Right forelimb (tissue), 1 donor: ENCODE measurements at places on chromosomes 4 and X.

DNA sequence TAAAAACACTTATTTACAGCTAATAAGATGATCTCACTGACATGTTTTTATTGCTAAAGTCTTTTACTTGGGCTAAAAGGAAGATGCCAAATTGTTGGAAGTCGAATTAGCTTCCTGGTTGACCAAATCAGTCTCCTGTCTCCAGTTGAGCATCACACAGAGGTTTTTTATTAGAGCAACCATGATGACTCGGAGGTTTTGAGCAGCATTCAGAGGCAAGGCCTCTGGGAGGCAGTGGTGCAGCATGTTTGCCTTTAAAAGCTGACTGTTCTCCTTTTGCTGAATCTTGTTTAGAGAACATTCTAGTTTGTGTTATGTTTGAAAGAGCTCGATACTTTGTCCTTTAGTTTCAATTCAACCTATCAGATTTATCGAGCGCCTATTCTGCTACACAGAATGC, 2.1 kb downstream of the UCHL1 start:
- DNase-seq, result peak; percentile 58

GRCh38 chrX:7586126-7586525, 256.8 kb upstream of the VCX start:
- DNase-seq, result no peak

DNA sequence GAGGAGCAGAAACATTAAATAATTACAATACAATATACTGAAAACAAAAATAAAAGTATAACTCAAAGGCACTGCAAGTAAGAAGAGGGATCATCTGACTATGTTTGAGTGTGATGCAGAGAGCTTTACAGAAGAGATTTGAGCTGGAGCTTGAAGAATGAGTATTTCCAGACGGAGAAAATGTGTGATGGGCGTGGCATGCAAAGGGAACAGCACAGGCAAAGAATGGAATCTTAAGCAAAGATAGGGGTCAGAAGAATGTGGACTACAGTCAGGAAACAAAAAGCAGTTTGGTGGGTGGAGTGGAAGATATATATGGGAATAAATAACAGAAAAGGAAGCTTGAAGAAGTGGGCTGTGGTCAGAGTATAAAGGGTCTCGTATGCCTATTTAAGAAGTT, 45.5 kb downstream of the OPHN1 start:
- DNase-seq, result no peak

DNA sequence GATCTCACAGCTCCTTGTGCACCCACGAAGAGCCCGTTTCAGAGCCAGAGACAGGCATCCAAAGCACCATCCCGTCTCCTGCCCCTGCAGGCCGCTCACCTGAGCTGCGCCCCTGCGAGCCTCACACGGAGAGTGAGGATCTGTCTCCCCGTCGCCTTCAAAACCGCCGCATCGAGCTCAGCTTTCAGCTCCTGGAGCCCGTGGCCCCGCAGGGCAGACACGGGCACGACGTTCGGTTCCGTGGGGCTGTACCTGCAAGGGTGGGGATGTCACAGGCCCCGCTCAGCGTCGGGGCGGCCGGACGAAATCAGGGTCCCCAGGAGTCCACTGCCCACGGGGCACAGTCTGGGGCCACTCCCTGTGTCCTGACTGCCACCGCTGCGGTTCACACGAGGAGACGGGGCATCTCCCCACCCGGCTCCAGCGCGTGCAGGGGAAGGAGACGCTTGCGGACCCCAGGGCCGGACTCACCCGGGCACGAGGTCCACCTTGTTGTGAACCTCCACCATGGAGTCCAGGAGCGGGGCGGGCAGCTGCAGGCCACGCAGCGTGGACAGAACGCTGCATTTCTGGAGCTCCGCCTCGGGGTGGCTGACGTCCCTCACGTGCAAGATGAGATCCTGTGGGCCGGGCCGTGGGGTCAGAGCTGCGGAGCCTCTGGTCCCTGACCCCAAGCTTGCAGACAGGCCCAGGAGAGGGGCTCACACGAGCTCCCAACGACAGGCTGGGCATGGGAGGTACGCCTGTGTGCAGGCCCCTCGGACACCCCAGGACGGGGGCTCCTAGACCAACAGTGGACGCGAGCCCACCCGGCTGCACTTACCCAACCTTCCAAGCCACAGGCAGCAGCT, 11.1 kb downstream of the GTPBP6 start:
- DNase-seq, result no peak

DNA sequence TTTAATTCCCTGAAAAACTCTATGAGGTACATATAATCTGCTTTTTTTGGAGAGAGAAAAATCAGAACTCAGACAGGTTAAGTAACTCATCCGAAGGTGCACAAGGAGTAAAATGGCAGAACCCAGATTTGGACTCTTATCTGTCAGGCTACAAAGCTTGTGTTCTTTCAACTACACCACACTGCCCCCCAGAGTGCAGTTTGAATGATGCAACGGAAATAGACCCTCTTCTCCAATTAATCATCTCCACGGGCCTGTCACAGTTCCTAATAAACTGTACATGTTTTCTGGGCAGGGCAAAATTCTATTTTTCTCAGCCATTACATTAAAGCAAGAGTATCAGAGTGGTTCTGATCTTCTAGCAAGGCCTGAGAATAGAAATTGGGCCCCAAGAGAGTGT, 35.3 kb upstream of the DCX start:
- no peak for DNase-seq

- DNase-seq, result no peak
These were observed 448.3 kb upstream of the SLIT2 start for GRCh38 chr4:19803406-19803805.

DNA sequence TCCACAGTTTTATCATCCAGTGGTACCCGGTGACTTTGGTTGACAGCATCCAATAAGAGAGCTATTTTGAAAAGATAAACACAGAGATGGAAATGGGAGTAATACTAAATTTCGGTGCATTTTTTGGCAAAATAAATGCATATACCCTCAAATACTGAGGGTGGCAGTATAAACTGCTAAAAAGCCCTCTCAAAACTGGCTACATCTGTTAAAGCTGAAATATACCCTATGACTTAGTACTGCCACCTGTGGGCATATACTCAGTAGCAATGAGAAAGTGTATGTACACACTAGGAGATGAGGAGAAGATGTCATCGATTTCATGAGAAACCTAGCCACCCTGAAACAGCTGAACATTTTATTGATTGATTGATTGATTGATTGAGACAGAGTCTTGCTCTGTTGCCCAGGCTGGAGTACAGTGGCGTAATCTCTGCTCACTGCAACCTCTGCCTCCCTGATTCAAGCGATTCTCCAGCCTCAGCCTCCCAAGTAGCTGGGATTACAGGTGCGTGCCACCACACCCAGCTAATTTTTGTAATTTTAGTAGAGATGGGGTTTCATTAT, 12.2 kb upstream of the TMEM128 start:
- DNase-seq, result no peak

DNA sequence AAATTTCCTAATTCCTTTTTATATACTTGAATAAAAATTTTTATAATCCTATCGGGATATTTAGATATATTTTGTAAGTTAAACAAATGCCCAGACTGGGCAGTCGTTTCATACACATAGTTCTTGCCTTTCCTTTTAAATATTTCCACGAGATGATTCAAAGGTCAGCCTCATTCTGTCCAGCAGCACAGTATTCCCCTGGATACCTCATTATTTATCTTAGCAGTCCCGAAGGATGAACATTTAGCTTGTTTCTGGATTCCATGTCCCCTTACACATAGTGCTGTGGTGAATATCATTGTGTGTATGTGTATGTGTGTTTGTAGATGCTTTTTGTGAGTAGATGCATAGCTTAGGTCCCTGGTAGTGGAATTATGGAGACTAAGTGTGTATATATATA, 38.3 kb downstream of the RAPGEF2 start:
- DNase-seq, result no peak

- no peak for DNase-seq
These were observed 1040.7 kb downstream of the RAPGEF2 start for GRCh38 chr4:160143574-160143973.

GRCh38 chrX:76253432-76253831, 80.6 kb downstream of the PBDC1 start:
- peak; percentile 44 for DNase-seq
